Nephron progenitor cell (in vitro differentiated cells): ENCODE measurements at places on chromosomes 5 and 9.

- no peak overlapping the region for H3K4me3 ChIP-seq
- no peaks in the 10 kb centered on the region for H3K36me3 ChIP-seq
- no peak for DNase-seq
- no peaks in the 10 kb centered on the region for H3K4me1 ChIP-seq
- H3K27me3 ChIP-seq: peaks cover 3% of the 10 kb centered on the region
Measured at GRCh38 chr5:105428451-105429380, 1866.1 kb upstream of the NUDT12 start.

DNA sequence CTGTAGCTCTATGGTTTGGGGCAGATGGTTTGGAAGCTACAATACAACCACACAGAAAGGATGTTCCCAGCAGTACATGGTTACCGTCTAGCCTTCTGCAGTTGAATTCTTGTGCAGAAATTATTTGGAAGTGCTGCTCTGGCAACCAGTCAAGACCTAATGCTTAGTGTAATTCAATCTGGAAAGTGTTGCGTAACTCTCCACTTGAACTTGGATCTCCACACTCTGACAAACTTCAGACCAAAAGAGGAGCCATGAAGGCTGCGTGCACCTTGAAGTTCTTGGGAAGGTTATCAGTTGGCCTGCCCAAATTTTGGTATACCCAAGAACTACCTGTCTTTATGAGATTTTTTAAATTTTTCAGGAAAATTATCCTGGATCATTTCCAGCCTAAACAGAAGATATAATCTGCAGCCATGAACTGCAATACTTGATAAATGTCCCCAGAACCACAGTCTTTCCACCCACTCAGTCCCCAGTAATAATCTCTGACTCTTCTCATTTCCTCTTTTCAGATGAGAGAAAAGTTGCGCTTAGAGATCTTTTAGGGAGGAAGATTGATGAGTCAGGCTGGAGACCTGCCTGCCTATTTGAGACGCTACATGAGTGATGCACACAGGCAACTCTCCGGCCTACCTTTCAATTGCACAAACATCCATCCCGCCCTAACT, 159.9 kb downstream of the FANCC start:
- H3K4me3 ChIP-seq: no peak overlapping the region
- H3K27me3 ChIP-seq: no peaks in the 10 kb centered on the region
- peaks cover 10% of the 10 kb centered on the region for H3K4me1 ChIP-seq
- no peak overlapping the region for H3K27ac ChIP-seq
- DNase-seq: no peak

GRCh38 chr5:141879941-141880738, 1.9 kb upstream of the PCDH1 start:
- peaks cover 96% of the 10 kb centered on the region for H3K27me3 ChIP-seq
- no peaks in the 10 kb centered on the region for H3K36me3 ChIP-seq
- H3K27ac ChIP-seq: no peak overlapping the region
- H3K4me3 ChIP-seq: no peak overlapping the region

- peak overlapping the region; percentile 74 for H3K4me3 ChIP-seq
- H3K27ac ChIP-seq: peak overlapping the region; percentile 57
- no peak for DNase-seq
- H3K36me3 ChIP-seq: peaks cover 8% of the 10 kb centered on the region
- peaks cover 51% of the 10 kb centered on the region for H3K4me1 ChIP-seq
- H3K27me3 ChIP-seq: peaks cover 11% of the 10 kb centered on the region
Measured at GRCh38 chr9:121700832-121701419, 49.5 kb downstream of the DAB2IP start.

- H3K4me1 ChIP-seq: peaks cover 24% of the 10 kb centered on the region
- H3K27ac ChIP-seq: peak overlapping the region; percentile 36
- no peak overlapping the region for H3K4me3 ChIP-seq
- H3K36me3 ChIP-seq: peaks cover 40% of the 10 kb centered on the region
- H3K27me3 ChIP-seq: no peaks in the 10 kb centered on the region
- no peak for DNase-seq
Measured at GRCh38 chr5:150120062-150120441, 33.7 kb upstream of the CSF1R start.

GRCh38 chr5:90658620-90659019, 100.0 kb downstream of the ADGRV1 start:
- no peaks in the 10 kb centered on the region for H3K4me1 ChIP-seq
- H3K27me3 ChIP-seq: no peaks in the 10 kb centered on the region
- H3K36me3 ChIP-seq: peaks cover 55% of the 10 kb centered on the region
- no peak for DNase-seq

- no peak overlapping the region for H3K4me3 ChIP-seq
- H3K27me3 ChIP-seq: peaks cover 16% of the 10 kb centered on the region
- no peak overlapping the region for H3K27ac ChIP-seq
- no peaks in the 10 kb centered on the region for H3K36me3 ChIP-seq
Measured at GRCh38 chr9:84822589-84823233, 153.2 kb downstream of the NTRK2 start.
